Naive thymus-derived CD8-positive, alpha-beta T cell (primary cell): ENCODE measurements at places on chromosomes 2 and 18. TPM values are rescaled to one million over a fixed set of nuclear protein-coding genes. Genes with fewer than 3 reads are reported as not detected.

The REG3G gene
- total RNA-seq: not detected

The TTC32 gene
- total RNA-seq: 65.7 TPM

The ACVR2A gene
- 11.1 TPM for total RNA-seq

DNA sequence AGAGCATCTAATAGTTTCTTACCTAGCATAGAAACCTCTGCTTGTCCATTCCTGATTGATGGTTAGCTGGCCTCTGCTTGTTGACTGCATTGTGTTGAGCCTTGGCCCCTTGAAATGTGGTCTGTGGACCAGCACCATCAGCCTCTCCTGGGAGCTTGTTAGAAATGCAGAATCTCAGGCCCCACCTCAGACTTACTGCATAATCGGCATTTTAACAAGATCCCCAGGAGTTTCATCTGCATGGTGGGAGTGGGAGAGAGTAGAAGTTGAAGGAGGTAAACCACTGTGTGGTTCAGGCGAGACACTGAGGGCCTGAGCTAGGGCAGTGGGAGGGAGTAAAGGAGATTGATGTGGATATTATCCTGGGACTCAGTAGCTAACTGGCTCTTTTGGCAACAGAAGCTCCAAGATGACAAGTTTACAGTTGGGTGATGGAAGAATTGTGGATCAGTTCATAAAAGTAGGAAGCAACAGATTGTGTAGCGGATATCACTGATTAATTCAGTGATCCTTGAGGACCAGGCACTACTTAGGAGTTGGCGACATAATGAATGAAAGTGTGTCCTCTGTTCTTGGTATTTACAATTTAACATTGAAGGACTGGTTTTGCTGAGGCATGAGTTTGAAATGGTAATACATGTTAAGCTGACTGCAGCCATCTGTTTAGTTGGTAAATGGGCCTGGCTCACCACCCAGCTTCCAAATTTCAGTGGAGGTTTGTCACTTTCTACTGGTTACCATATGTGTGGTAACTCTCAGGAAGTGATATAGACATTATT lies 20.9 kb downstream of the PHLPP1 start:
- no peak for DNase-seq
- no peak overlapping the region for H3K4me3 ChIP-seq
- H3K4me1 ChIP-seq: no peaks in the 10 kb centered on the region
- H3K27ac ChIP-seq: no peak overlapping the region
- H3K27me3 ChIP-seq: no peaks in the 10 kb centered on the region

DNA sequence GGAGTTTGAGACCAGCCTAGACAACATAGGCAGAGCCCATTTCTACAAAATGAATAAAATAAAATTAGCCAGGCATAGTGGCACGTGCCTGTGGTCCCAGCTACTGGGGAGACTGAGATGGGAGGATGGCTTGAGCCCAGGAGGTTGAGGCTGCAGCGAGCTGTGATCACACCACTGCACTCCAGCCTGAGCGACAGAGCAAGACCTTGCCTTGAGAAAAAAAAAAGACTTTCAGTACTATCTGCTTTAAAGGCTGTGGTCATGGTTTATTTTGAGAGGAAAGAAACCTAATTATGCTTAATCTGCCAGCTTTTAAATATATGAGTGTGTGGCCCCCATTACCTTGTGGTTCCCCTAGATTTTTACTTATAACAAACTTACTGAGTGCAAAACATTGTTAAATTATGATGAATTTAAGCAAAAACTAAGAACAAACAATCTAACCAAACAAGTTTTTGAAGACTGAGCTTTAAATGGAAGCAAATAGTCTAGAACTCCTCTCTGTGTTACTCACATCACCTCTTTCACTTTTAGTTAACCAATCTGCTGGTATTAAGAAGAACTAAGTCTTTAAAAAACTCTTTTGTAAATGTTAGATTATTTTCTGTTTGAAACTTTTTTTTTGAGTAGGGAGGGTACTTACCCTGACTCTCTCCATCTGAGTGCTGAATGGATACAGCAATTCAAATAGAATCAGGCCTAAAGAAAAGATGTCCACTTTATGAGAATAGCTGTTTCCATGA lies 65.4 kb downstream of the EIF2AK3 start:
- no peak overlapping the region for H3K27ac ChIP-seq
- H3K36me3 ChIP-seq: peaks cover 18% of the 10 kb centered on the region
- H3K4me1 ChIP-seq: no peaks in the 10 kb centered on the region
- no peaks in the 10 kb centered on the region for H3K27me3 ChIP-seq
- no peak for DNase-seq
- no peak overlapping the region for H3K4me3 ChIP-seq

GRCh38 chr2:16326711-16327300 lies 338.8 kb downstream of the CYRIA start:
- no peak overlapping the region for H3K4me3 ChIP-seq
- no peak overlapping the region for H3K27ac ChIP-seq
- no peaks in the 10 kb centered on the region for H3K4me1 ChIP-seq
- no peak for DNase-seq

- no peak overlapping the region for H3K27ac ChIP-seq
- H3K36me3 ChIP-seq: peaks cover 48% of the 10 kb centered on the region
- H3K27me3 ChIP-seq: no peaks in the 10 kb centered on the region
- DNase-seq: no peak
- H3K4me3 ChIP-seq: no peak overlapping the region
- peaks cover 48% of the 10 kb centered on the region for H3K4me1 ChIP-seq
These were observed 103.1 kb downstream of the CERS6 start for GRCh38 chr2:168559187-168559586.

GRCh38 chr2:201182650-201183364 lies at the start of gene CASP10:
CASP10 (plus strand) TSS chr2:201183141; CDS start chr2:201185778, 2,637 bp downstream.
- peak within 1 kb of the TSS; percentile 95 for H3K27ac ChIP-seq
- peaks cover 15% of the 10 kb centered on the region for H3K4me1 ChIP-seq
- H3K36me3 ChIP-seq: no peaks in the 10 kb centered on the region
- H3K27me3 ChIP-seq: no peaks in the 10 kb centered on the region

DNA sequence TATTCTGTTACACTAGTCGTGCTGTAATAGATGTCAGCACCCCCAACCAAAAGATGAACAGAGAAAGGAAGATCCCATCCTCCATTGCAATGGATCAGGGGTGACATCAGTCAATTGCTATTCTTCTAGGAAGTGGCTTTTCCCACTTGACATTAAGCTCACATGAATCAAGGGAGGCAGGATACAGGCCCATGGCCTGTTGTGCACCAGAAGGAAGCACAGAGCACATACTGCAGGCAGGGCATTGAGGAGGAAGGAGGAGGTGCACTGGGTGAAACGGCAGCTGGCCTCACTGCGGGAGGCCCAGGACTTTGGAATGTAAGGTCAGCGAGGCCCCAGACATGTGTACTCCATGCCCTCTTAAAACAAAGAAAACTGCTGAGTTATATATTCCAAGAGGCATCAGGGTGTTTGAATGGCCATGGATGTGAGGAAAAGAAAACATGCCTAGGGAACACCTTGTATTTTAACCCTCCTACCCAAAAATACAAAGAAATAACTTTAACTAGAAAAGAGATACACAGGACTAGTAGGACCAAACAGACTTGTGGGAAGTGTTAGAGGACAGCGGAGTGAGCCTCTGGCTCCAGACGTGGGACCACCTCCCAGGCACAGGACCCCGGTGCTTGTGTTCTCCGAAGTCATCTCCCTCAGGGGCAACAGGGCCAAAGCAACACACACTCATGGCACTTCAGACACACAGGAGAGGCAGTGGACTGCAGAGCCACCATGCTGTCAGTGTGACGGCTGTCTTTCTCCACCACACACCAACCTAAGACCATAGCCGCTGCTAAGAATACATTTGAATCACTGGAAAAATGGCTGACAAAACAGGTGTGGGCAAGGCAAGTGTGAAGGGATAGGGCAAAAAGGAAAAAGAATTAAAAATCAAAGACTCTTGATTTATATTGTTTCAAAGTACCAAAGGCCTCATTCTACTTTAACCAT lies 51.4 kb upstream of the RIOK3 start:
- peaks cover 19% of the 10 kb centered on the region for H3K4me1 ChIP-seq
- no peak for DNase-seq
- H3K27me3 ChIP-seq: no peaks in the 10 kb centered on the region
- H3K36me3 ChIP-seq: peaks cover 8% of the 10 kb centered on the region
- H3K4me3 ChIP-seq: no peak overlapping the region

- no peaks in the 10 kb centered on the region for H3K27me3 ChIP-seq
- no peak for DNase-seq
- H3K27ac ChIP-seq: no peak overlapping the region
- H3K4me1 ChIP-seq: no peaks in the 10 kb centered on the region
- no peaks in the 10 kb centered on the region for H3K36me3 ChIP-seq
These were observed 83.1 kb downstream of the TSN start for GRCh38 chr2:121838551-121838950.

- peaks cover 2% of the 10 kb centered on the region for H3K27me3 ChIP-seq
- DNase-seq: peak; percentile 27
- no peak overlapping the region for H3K4me3 ChIP-seq
- no peak overlapping the region for H3K27ac ChIP-seq
These were observed 81.8 kb upstream of the GAREM1 start for GRCh38 chr18:32552421-32553030.

- H3K4me1 ChIP-seq: no peaks in the 10 kb centered on the region
- no peak for DNase-seq
- H3K27me3 ChIP-seq: no peaks in the 10 kb centered on the region
- no peak overlapping the region for H3K4me3 ChIP-seq
These were observed 417.5 kb upstream of the MYT1L start for GRCh38 chr2:2748399-2749205.

- peaks cover 29% of the 10 kb centered on the region for H3K36me3 ChIP-seq
- H3K4me1 ChIP-seq: peaks cover 7% of the 10 kb centered on the region
- no peaks in the 10 kb centered on the region for H3K27me3 ChIP-seq
- H3K27ac ChIP-seq: no peak overlapping the region
These were observed 124.8 kb upstream of the B3GNT2 start for GRCh38 chr2:62071126-62071598.

- H3K27ac ChIP-seq: no peak overlapping the region
- no peak overlapping the region for H3K4me3 ChIP-seq
- no peak for DNase-seq
- H3K27me3 ChIP-seq: no peaks in the 10 kb centered on the region
These were observed 218.1 kb downstream of the ARHGAP15 start for GRCh38 chr2:143347271-143347695.

- H3K4me1 ChIP-seq: no peaks in the 10 kb centered on the region
- no peak for DNase-seq
- H3K27ac ChIP-seq: no peak overlapping the region
- no peaks in the 10 kb centered on the region for H3K27me3 ChIP-seq
- H3K4me3 ChIP-seq: no peak overlapping the region
These were observed 244.9 kb upstream of the EPHA4 start for GRCh38 chr2:221817052-221817451.

- H3K27me3 ChIP-seq: peaks cover under 1% of the 10 kb centered on the region
- no peaks in the 10 kb centered on the region for H3K36me3 ChIP-seq
- H3K4me3 ChIP-seq: no peak overlapping the region
- H3K27ac ChIP-seq: peak overlapping the region; percentile 29
- DNase-seq: no peak
These were observed 67.9 kb downstream of the RHOB start for GRCh38 chr2:20514596-20515269.

DNA sequence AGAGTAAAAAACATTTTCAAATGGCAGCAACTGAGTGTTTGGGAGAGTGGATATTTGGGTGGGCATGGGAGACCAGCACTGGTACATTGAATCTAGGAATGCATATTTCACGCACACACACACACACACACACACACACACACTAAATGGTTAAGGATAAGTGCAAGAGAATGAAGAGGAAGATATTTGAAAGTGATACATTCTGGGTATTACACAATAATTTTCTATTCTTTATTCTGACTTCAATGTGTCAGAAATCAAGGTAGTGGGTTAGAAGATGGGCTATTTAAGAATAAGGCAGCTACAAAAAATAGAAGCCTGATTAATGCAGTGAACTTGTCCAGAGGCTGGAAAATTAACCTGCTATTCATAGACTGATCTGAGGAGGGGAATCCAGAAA lies 577.0 kb downstream of the TMEM182 start:
- H3K27ac ChIP-seq: no peak overlapping the region
- no peak for DNase-seq
- no peaks in the 10 kb centered on the region for H3K4me1 ChIP-seq
- no peak overlapping the region for H3K4me3 ChIP-seq

GRCh38 chr2:148914463-148914862 lies 39.4 kb downstream of the KIF5C start:
- no peak for DNase-seq
- no peaks in the 10 kb centered on the region for H3K36me3 ChIP-seq
- H3K27me3 ChIP-seq: peaks cover 5% of the 10 kb centered on the region
- no peak overlapping the region for H3K27ac ChIP-seq
- peaks cover 10% of the 10 kb centered on the region for H3K4me1 ChIP-seq

DNA sequence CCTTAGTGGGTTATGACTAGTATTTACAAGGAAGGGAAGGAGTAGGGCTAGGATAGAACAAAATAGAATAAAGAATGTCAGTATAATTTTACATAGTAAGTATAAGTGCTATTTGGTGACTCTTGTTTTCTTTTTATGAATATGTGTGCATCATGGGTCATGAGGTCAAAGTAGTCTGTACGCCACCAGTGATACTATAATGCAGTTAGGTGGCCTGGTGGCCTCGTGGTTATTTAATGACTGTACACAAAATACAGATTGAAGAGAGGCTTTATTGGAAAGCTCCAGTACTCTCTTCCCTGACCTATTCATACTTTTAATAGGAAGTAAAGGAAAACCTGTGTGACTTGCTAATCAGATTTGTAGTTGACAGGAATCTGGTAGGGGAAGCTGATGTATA lies 27.3 kb downstream of the CAB39 start:
- no peak for DNase-seq
- H3K27me3 ChIP-seq: no peaks in the 10 kb centered on the region
- peak overlapping the region; percentile 70 for H3K27ac ChIP-seq
- H3K4me3 ChIP-seq: no peak overlapping the region
- no peaks in the 10 kb centered on the region for H3K36me3 ChIP-seq
- H3K4me1 ChIP-seq: peaks cover 67% of the 10 kb centered on the region

DNA sequence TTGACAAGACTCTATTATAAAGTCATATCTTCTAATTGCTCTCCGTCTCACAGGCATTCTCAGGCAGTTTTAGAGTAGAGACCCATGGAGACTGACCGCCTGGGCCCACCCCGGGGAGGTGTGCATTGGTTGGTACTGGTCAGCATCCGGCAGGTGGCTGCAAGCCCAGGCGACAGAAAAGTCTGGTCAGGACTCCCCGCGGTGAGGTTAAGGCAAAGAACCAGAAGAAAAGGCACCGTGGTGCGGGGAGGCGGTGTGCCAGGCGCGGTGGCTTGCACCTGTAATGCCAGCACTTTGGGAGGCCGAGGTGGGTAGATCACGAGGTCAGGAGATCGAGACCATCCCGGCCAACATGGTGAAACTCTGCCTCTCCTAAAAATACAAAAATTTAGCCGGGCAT lies 32.5 kb downstream of the AMER3 start:
- no peaks in the 10 kb centered on the region for H3K4me1 ChIP-seq
- H3K27me3 ChIP-seq: peaks cover 6% of the 10 kb centered on the region

DNA sequence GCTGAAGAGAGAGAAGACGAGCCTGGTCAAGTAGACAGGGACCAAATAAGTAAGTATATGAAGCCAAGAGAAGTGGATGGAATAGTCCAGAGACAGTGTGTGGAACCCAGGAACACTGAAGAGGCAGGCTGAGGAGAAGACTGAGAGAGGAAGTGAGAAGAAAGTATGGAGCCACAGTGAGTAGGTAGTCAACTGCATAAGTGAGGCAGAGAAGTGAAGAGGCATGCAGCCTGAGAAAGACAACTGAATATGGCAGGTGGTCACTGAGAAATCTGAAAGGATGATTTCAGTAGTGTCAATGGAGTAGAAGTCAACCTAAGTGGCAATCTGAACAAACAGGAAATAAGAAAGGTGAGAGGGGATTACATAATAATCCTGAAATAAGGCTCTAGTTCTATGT lies 55.4 kb downstream of the CWC22 start:
- no peak for DNase-seq
- H3K27ac ChIP-seq: peak overlapping the region; percentile 17
- H3K36me3 ChIP-seq: peaks cover 76% of the 10 kb centered on the region
- no peaks in the 10 kb centered on the region for H3K4me1 ChIP-seq
- no peak overlapping the region for H3K4me3 ChIP-seq
